ENCODE measurements at places on chromosomes 12 and 14.

DNA sequence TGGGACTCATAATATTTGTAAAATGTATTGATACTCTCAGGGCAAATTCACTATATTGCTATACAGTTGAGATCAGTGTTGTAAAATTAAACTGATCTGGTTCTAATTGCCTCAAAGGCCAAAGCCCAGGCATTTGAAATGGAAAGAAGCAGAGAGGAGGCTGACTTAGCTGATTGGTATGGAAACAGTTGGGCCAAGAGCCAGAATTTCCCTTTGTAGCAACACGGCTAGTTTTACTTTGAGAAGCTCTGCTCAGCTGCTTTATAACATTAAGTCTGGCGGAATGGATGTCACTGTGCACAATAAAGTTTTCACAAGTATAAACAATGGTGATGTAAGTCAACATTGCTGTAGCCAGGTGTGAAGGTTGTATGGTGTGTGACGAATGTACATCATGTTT is 186.4 kb downstream of the MSRB3 start:
- no peak for DNase-seq

GRCh38 chr14:65926935-65927700 is 514.6 kb downstream of the FUT8 start:
- no peak for DNase-seq

DNA sequence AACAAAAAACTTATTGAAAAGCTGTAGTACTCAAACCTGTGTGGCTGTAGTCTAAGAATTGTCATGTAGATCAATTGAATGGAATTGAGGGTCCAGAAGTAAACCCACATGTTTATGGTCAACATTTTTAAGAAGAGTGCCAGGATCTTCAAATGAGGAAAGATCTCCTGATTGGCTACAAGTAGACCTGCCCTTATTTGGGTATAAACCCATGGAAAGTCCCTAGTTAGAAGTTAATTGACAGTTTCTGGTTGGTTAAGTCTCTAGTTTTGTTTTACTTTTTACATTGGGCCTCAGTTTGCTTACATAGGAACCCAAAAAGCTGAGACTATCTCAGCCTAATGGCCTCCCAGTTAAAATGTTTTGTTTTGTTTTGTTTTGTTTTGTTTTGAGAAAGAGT is 91.9 kb upstream of the RESF1 start:
- no peak for DNase-seq

DNA sequence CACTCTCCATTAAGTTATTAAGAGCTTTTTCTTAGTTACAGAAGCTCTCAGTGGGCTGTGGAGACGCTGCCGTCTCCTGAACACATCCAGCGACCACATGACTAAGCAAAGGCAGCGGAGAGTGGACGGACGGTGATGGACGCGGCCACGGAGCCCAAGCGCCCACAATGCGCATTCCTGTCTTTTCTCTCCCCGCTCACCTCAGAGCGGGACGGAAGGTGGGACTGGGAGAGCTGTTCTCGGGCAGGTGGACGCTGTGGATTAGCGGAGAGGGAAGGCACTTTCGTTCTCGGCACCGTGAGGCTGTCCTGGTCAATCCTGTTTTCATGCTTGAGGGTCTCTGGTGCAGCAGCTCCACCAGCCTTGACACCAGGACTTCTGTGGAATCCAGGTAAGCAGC is 2.6 kb upstream of the ANKLE2 start:
- no peak for DNase-seq

Data from stimulated activated CD8-positive, alpha-beta memory T cell treated with anti-CD3 and anti-CD28 coated beads, Interleukin-4, amount 100 ng/mL, for 1 hour (primary cell).